ENCODE measurements at places on chromosomes 7 and 10.
A peak's percentile ranks its signal among the peaks of the same experiment; 100 is the strongest.

GRCh38 chr7:154862153-154862791, 140.7 kb downstream of the PAXIP1 start:
- DNase-seq = no peak

- DNase-seq = peak; percentile 89
Observed at GRCh38 chr7:117020591-117020973, 67.3 kb downstream of the ST7 start.

DNA sequence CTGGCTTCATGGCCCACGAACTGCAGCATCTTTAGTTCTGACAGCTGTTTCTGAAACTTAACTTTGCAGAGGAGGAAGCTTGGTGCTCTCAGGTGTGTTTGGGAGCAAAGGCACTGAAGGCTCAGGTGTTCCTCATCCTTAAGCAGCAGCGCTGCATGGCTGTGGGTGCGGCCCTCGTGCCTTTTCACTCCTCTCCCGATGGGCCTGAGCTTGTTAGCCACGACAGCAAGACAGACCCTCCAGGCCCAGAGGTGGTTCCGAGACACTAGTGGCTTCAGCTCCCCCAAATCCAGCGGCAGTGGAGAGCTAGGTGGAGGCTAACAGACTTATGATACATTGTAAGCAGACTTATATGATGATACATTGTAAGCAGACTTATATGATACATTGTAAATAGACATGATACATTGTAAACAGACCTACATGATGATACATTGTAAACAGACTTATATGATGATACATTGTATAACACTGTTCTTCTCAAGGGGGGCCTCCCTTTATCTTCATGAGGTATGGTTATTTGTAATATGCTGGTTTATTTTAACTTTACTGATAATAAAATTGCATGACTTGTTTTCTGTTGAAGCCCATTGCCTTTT, 14.1 kb downstream of the PFKP start:
- no peak for DNase-seq

- DNase-seq = no peak
Observed at GRCh38 chr7:14752301-14752700, 150.2 kb downstream of the DGKB start.

DNA sequence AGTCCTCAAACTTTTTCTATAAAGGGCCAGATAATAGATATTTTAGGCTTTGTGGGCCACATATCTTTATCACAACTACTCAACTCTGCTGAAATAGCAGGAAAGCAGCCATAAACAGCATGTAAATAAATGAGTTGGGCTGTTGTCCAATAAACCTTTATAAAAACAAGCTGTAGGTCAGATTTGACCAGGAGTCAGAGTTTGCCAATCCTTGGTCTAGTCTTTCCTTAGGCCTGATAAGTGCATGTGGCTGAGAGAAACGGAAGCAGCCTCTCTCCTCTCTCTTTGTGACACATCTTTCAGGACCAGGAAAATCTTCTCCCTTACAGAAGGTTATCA, 724.5 kb downstream of the GRID1 start:
- DNase-seq = no peak

GRCh38 chr10:126336801-126337200, 51.5 kb downstream of the ADAM12 start:
- no peak for DNase-seq

DNA sequence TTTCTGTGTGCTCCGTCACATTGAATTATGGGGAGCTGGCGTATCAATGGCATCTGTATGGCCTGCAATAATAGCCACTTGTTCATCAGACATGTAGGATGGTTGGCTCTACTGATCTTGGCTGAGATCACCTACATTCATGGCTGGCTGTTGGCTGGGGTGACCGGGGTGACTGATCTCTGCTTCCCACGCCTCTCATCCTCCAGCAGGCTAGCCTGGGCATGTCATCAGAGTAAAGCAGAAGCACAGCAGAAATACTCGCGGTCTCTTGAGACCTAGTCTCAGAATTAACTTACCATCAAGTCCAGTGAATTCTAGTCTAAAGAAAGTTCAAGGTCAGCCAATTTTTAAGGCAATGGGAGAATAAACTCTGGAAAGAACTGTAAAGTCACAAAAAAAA, 257.7 kb upstream of the GLI3 start:
- no peak for DNase-seq

GRCh38 chr10:63593576-63593975, 72.4 kb downstream of the REEP3 start:
- DNase-seq = no peak

DNA sequence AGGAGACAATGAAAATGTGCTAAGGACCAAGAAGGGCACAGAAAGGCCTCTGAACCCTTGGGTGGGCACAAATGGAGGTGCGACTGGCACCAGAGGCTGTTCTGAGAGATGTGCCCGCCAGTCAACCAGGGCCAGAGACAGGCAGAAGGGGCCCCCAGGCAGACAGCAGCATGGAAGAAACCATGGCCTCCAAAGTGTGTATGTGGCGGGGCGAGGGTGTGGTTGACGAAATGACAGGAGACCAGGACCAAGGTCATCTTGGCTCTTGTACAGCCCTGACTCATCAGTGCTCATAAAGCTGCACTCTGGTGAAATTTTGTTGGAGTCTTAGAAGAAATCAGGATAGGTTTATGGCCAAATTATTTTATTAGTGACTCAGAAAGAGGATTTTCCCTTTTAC, 4.0 kb upstream of the MRPS24 start:
- no peak for DNase-seq

DNA sequence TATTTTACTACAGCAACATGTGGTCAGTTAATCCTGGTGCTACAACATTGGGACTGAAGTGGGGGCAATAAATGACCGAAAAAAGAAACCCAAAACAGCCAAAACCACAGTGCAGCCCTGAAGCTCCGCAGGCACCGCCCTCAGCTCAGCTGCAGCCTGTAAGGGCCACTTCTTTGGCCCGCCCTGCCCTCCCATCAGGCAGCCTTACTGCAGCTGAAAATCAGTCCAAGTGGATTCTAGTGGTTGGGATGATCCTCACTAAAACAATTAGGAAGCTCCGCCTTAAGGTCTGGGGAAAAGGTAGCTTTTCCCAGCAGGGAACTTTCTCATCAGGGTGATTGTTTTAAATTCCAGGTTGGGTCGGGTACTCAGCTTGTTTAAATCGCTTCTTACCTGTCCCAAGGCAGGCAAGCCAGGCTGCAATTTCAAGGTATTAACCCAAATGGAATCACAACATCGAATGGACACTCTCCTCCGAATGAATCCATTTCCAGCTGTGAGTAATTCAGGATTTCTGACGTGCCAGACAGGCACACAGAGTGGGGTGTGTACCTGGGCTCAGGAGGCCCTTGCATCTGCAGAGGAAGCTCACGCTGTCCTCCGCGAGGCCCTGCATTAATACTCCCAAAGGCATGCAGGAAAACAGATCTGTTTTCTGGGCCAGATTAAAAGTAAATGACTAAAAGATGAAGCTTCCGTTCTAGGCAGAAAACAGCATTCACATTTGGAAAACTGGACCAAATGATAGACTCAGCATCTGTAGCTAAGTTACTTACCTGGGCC, 104.3 kb downstream of the CREB5 start:
- DNase-seq = no peak

GRCh38 chr10:25974897-25975459, 40.9 kb downstream of the MYO3A start:
- no peak for DNase-seq

- DNase-seq = no peak
Observed at GRCh38 chr7:65397730-65398142, 24.1 kb downstream of the ZNF92 start.

GRCh38 chr7:30028216-30028748, at the start of gene PLEKHA8:
TSS of gene PLEKHA8 (plus strand) at chr7:30028412. CDS start at chr7:30028763, 351 bp downstream.
- DNase-seq = peak; percentile 98
